ENCODE measurements at places on chromosomes 1 and 21. TPM values are rescaled to one million over a fixed set of nuclear protein-coding genes. Genes with fewer than 3 reads are reported as not detected.
A peak's percentile ranks its signal among the peaks of the same experiment; 100 is the strongest.

DNA sequence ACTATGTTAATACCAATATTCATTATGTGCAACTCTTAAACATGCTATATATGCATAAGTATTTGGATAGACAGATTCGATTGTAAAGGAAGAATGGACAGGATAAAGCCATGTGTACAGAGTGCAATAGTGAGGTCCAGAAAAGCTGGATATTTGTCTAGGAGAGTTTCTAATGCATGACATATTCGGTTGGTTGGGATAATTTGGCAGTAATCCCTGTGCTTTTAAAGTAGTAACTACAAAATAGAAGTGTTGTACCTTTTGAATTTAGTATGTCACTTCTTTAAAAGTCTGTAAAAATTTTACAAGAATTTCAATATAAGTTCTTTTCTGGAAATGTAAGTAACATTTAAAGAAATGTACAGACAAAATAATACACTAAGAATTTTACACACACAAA lies 774.5 kb downstream of the USP25 start:
- DNase-seq = no peak
- no peaks in the 10 kb centered on the region for H3K27me3 ChIP-seq
- no peak overlapping the region for H3K27ac ChIP-seq
- H3K4me1 ChIP-seq = no peaks in the 10 kb centered on the region
- H3K4me3 ChIP-seq = no peak overlapping the region

ZBTB8A gene
- 1.2 TPM for polyA plus RNA-seq

PCAT6 gene
- polyA plus RNA-seq = 0.23 TPM

GRCh38 chr21:46096596-46097335 lies 1.1 kb upstream of the COL6A2 start:
- H3K4me3 ChIP-seq = no peak overlapping the region
- peak overlapping the region; percentile 30 for H3K27ac ChIP-seq
- DNase-seq = no peak
- H3K4me1 ChIP-seq = no peaks in the 10 kb centered on the region
- no peaks in the 10 kb centered on the region for H3K36me3 ChIP-seq
- H3K27me3 ChIP-seq = no peaks in the 10 kb centered on the region

GRCh38 chr1:192654591-192655251 lies 18.8 kb downstream of the RGS13 start:
- H3K4me3 ChIP-seq = no peak overlapping the region
- H3K36me3 ChIP-seq = no peaks in the 10 kb centered on the region
- no peak overlapping the region for H3K27ac ChIP-seq
- no peaks in the 10 kb centered on the region for H3K4me1 ChIP-seq
- no peaks in the 10 kb centered on the region for H3K27me3 ChIP-seq

RNU1-3 gene
- not detected for polyA plus RNA-seq

DNA sequence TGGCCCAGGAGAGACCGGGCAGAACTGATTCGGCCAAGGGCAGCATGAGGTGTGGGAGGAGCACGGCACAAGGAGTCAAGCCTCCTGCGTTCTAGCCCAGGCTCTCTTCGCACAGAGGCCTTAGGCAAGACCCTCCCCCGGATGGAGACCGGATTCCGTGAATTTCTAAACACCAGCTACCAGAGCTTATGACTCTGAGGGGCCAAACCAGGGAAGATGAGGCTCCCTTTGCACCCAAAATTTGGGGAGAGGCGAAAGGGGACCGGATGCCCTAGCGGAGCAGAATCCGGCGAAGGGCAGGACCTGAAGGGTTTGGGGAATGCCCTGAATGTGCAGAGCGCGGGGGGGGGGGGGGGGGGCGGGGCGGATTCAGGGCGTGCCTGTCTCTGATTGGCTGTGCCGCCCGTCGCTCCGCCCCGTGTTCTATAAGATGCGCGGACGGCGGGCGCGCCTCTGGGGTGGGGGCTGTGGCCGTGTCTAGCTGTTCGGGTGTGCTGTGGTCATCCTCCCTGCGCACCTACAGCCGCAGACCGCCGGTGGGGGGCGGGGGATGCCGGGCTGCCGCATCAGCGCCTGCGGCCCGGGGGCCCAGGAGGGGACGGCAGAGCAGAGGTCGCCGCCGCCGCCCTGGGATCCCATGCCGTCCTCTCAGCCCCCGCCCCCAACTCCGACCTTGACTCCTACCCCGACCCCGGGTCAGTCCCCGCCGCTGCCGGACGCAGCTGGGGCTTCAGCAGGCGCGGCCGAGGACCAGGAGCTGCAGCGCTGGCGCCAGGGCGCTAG lies at the start of gene TRNP1:
Gene TRNP1 (plus strand): TSS at position 456 of the 783 bp plus-strand sequence. CDS start 95 bp downstream, at position 551.
- H3K27me3 ChIP-seq = no peaks in the 10 kb centered on the region
- H3K36me3 ChIP-seq = no peaks in the 10 kb centered on the region
- peak within 1 kb of the TSS; percentile 5 for H3K4me3 ChIP-seq
- H3K27ac ChIP-seq = no peak within 1 kb of the TSS
- DNase-seq = peak; percentile 87

- no peaks in the 10 kb centered on the region for H3K27me3 ChIP-seq
- H3K4me3 ChIP-seq = no peak overlapping the region
- H3K4me1 ChIP-seq = peaks cover 29% of the 10 kb centered on the region
Observed at GRCh38 chr1:240602189-240602588, 9.8 kb downstream of the GREM2 start.

DNA sequence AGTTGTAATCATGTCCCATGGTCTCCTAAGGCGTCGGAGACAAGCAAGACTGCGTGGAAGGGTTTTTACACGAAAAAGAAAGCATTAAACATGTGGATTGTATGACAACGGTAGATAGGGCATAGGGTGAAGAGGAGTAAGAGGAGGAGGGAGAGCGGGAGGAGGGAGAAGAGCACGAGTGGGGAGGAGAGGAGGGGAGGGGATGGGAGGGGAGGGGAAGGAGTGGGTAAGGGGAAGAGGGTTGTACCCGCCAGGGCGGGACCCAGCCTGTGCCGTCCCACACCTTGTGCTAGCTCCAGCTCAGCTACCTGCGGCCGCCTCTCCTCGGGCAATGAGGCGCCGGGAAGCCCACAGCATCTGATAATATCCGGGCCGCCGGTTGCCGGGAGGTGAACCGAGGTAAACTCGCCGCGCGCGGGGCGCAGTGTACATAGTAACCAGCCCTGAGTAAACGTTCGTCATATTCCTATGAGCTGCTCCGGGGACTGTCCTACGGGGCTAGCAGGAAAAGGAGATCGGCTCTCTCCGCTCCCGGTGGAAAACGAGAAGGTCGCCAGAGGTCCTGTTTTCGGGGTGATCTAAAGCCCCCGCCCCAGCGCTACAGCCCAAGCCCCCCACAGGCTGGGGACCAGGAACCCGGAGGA lies 449 bp upstream of the RCAN3 start:
- H3K4me3 ChIP-seq = peak overlapping the region; percentile 86
- H3K27ac ChIP-seq = peak overlapping the region; percentile 59
- DNase-seq = peak; percentile 69
- no peaks in the 10 kb centered on the region for H3K27me3 ChIP-seq
- H3K36me3 ChIP-seq = no peaks in the 10 kb centered on the region

- no peak for DNase-seq
- H3K27me3 ChIP-seq = peaks cover 4% of the 10 kb centered on the region
- peak within 1 kb of the TSS; percentile 40 for H3K4me3 ChIP-seq
- peak within 1 kb of the TSS; percentile 59 for H3K27ac ChIP-seq
- H3K36me3 ChIP-seq = no peaks in the 10 kb centered on the region
Observed at GRCh38 chr21:26967062-26967913, at the start of gene ADAMTS5. Gene ADAMTS5 (minus strand): TSS chr21:26967088. CDS start chr21:26966391, 697 bp downstream.

- no peak for DNase-seq
- H3K27ac ChIP-seq = peak overlapping the region; percentile 89
- H3K36me3 ChIP-seq = peaks cover 5% of the 10 kb centered on the region
- H3K4me1 ChIP-seq = peaks cover 26% of the 10 kb centered on the region
- H3K4me3 ChIP-seq = peak overlapping the region; percentile 95
Observed at GRCh38 chr1:40690771-40691537, 550 bp upstream of the NFYC start.

GRCh38 chr1:29317063-29317915 lies 81.0 kb downstream of the PTPRU start:
- H3K4me1 ChIP-seq = no peaks in the 10 kb centered on the region
- H3K27ac ChIP-seq = no peak overlapping the region
- H3K27me3 ChIP-seq = no peaks in the 10 kb centered on the region
- DNase-seq = no peak

- H3K4me3 ChIP-seq = no peak overlapping the region
- DNase-seq = no peak
- peaks cover 4% of the 10 kb centered on the region for H3K27me3 ChIP-seq
- H3K27ac ChIP-seq = no peak overlapping the region
- H3K4me1 ChIP-seq = no peaks in the 10 kb centered on the region
Observed at GRCh38 chr1:245645894-245646293, 491.1 kb downstream of the KIF26B start.

Data from liver (tissue), 10 donors.